Activated T-cell treated with anti-CD3 and anti-CD28 coated beads for 48 hours (primary cell): ENCODE measurements at places on chromosomes 3 and 15.

GRCh38 chr3:43770426-43771103 is 79.8 kb downstream of the ABHD5 start:
- DNase-seq: no peak

DNA sequence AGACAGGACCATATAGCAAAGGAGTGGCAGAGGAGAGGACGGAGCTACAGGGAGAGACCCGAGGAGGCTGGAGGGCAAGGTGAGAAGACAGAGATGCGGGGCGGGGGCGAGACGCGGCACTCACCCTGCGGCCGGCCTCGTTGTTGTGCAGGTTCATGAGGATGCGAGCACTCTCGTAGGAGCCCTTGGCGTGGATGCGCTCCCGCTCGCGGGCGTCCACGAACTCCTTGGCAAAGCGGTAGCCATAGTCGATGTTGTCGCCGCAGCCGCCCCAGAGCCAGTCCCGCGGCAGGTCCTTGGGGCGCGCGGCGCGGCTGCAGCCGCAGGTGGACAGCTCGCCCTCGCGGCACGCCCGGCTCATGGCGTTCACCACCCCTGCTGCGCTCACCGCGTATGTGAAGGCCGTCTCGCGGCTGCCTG is 12.9 kb downstream of the WNT5A start:
- DNase-seq: no peak

DNA sequence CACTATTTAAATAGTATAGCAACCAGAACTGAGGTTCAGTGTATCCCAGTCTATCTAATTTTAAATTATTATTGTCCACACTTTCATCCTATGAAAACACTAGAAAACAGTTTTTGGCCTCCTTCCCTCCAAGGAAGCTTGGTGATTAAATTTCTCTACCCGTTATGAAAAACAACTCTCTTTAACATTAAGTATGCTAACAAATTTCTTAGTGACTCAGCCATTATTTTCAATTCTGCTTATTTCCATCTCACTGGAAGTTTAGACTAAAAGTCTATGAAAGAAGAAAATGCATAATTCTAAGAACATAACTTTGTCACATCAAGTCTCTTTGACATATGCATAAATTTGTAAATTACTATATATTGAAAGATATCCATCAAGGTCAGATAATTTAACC is 185.2 kb downstream of the NSUN3 start:
- DNase-seq: no peak

- no peak for DNase-seq
These were observed 14.2 kb upstream of the ST6GAL1 start for GRCh38 chr3:186915806-186916796.

GRCh38 chr15:97747342-97747741 is 213.2 kb upstream of the ARRDC4 start:
- DNase-seq: no peak
